ENCODE measurements at places on chromosomes 5 and 9. TPM values are rescaled to one million over a fixed set of nuclear protein-coding genes. Genes with fewer than 3 reads are reported as not detected.

Gene CDKN2A
- total RNA-seq: 6.6 TPM

Gene SLC9A3
- total RNA-seq: 0.86 TPM

Gene RLN2
- not detected for total RNA-seq

Gene LVRN
- total RNA-seq: 0.36 TPM

Gene IFNA21
- total RNA-seq: not detected

Gene CDC20B
- 0.07 TPM for total RNA-seq

Gene IL13
- total RNA-seq: not detected

Gene TENT4A
- 18.2 TPM for total RNA-seq

Gene SNCAIP
- total RNA-seq: 0.13 TPM

Gene CCDC183
- total RNA-seq: 0.52 TPM

Gene ZDHHC11
- 2.9 TPM for total RNA-seq

Gene IQGAP2
- total RNA-seq: 2.2 TPM

Gene LRRC19
- not detected for total RNA-seq

Gene SOX30
- not detected for total RNA-seq

Gene ECM2
- 7.0 TPM for total RNA-seq

Gene TCF7
- 0.40 TPM for total RNA-seq

Gene SH3PXD2B
- total RNA-seq: 27.9 TPM

Gene TMEM174
- not detected for total RNA-seq

Gene LEAP2
- 0.30 TPM for total RNA-seq

Gene GFI1B
- total RNA-seq: not detected

Gene ADCY2
- not detected for total RNA-seq

Gene CARTPT
- not detected for total RNA-seq

Gene PCDHB7
- total RNA-seq: 1.1 TPM

Gene PDE6A
- not detected for total RNA-seq

Gene PTPRD
- 17.2 TPM for total RNA-seq

Gene PWWP2A
- total RNA-seq: 19.6 TPM

Gene OR1N2
- 0.30 TPM for total RNA-seq

Gene CDH9
- not detected for total RNA-seq

Gene IFNA2
- not detected for total RNA-seq

Gene C5
- total RNA-seq: 5.3 TPM

Gene ZBTB34
- total RNA-seq: 7.9 TPM

Gene CD72
- total RNA-seq: 0.78 TPM

Gene LHFPL2
- 83.6 TPM for total RNA-seq

Gene ATG10
- 7.9 TPM for total RNA-seq

Gene FUT7
- not detected for total RNA-seq

Gene C1QTNF3
- total RNA-seq: 1.7 TPM

Gene UAP1L1
- total RNA-seq: 38.3 TPM

Gene SMIM32
- 0.07 TPM for total RNA-seq

Gene LHX6
- not detected for total RNA-seq

Gene PLPP6
- total RNA-seq: 5.9 TPM

Gene GAPVD1
- 59.1 TPM for total RNA-seq

Gene CDKN2AIPNL
- total RNA-seq: 19.4 TPM

Gene GRM6
- not detected for total RNA-seq

Gene CARD6
- total RNA-seq: 13.0 TPM

Gene RAPGEF6
- total RNA-seq: 19.0 TPM

Gene CEL
- 0.20 TPM for total RNA-seq

Gene CXXC5
- 200 TPM for total RNA-seq

Gene EMB
- 2.4 TPM for total RNA-seq

Gene OXCT1
- 50.7 TPM for total RNA-seq

Gene RAD23B
- 98.4 TPM for total RNA-seq

Gene GRIN3A
- total RNA-seq: not detected

Gene PCDHB6
- total RNA-seq: 0.20 TPM

Gene TEX48
- not detected for total RNA-seq

Gene SLC6A19
- total RNA-seq: not detected

Gene QRFP
- not detected for total RNA-seq

Gene RNF183
- total RNA-seq: not detected

Data from smooth muscle cell of the pulmonary artery (primary cell).